NB4 (cell line): ENCODE measurements at places on chromosomes 4 and X.

DNA sequence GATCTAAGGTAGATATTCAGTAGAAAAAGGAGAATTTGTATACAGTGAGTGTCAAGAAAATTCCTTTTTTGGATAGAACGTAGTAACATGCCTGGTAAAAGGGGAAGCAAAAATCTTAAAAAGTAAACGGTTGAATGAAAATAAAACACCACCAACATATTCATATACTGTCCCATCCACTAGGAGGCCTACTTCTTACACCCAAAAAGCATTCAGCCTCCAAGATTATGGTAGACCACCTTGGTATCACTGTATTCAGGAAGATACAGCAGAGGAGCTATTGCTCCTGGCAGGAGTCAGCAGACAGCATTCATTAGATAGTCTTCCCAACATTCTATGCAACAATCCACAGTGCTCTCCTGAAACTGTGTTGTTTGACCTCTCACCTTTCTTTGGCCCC lies 274.6 kb upstream of the MAGEB2 start:
- DNase-seq = no peak

DNA sequence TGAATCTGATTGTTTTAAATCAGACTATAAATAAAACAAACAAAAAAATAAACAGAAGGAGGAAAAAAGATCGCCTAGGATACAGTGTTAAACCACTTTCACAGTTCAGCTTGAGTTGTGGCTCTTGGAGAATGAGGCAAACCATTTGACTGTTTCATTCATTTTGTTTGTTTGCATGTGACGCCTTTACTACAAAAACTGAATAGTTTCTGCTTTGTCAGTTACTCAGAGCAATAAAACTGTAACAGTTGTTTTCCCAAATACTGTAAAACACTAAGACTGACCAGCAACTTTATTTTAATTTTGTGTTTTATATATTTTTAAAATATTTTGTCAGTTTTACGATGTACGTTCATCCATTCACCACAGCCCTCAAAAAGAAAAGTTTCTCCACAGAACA lies 214.5 kb downstream of the FBXW7 start:
- no peak for DNase-seq

GRCh38 chrX:136203438-136203837 lies 47.8 kb downstream of the MAP7D3 start:
- DNase-seq = no peak

DNA sequence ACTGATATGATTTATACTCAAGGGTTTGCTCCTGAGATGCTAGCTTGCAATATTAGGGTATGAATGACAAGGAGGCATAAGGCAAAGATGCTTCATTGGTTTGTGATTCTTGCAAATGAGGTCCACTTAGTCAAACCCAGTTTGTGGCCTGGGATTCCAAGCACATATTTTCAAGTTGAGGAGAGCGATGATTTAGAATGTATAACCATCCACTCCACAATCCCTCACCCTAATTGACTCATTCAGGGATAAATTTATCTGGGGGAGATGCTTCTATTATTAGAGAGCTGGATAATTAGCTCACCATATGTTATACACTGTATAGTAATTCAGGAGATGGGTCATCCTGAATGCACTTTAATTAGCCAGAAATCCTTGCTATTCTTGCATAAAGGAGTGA lies 118.3 kb upstream of the PUDP start:
- no peak for DNase-seq

DNA sequence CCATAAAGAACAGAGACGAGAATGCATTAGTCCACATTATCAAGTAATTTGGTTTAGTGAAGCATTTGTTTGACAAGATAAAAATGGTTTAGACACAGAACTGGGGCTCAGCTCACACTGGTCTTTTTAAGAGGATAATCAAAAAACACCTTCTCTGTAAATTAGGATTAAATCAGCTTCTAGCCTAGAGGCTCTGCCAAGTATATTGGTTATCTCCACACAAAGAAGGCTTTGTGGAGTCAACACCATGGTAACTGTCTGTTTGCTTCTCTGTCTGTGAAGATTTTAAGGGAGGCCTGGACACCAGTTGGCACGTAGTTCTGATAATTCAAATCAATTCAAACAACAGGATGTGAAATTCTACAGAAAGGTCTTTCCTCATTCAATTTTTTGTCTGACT lies 687.0 kb downstream of the DMD start:
- DNase-seq = no peak

- no peak for DNase-seq
Observed at GRCh38 chr4:55143858-55144257, 18.5 kb upstream of the KDR start.

DNA sequence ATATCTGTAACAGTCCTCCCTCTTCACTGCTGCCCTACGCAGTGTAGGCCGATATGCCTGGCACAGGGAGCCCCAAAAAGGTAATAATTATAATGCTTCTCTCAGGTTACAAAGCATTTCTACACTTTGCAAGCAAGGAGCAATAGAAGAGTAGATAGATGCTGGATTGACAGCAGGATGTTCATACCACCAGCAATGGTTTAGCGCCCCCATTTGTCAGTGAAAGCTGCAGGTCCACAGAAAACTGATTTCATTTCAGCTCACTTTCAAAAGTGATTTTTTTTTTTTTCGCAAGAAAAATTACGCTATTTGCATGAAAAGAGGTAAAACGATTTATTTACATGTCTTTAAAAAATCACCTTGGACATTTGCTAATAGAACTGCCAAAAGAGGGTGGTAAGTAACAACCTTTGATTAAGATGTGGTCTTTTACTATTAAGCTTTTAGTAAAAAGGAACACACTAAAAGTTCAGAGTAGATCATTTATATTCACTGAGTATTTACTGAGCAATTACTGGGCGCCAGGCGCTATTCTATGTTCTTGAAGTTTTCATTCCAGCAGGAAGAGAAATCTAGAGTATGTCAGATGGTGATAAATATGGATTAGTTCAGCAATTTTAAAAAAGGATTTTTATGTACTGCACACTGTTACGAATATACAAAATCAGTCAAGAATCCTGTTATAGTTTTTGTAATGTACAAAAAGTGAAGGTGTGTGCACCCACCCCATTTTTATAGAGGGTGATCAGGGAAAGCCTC lies 34.4 kb downstream of the HPF1 start:
- peak; percentile 16 for DNase-seq

DNA sequence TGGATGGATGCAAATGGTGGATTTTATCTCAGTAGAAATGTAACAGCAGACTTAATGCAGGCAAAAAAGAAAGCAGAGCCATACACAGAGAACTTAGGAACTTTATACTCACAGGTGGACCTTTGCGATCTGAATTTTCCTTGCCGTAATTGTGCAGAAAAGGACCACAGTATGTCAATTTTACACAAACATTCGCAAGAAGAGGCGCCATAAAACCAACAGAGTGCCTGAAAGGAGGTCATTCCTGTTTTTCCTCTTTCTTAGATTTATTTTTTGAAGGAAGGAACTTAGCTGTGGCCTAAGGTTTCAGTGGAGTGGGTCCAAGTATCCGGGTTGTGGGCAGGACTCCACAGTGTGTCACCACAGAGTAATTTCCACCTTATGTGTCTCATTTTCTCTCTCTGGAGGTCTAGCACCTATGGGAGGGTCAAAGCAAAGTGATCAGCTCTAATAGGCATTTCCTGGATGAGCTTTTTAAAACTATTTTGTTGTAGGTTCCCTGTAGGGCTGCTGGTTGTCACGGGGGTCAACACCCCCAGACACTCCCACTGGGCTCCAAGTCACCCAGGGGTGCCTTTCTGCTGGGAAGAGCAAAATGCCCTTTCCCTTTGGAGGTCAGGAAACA lies 24.7 kb upstream of the PBDC1 start:
- DNase-seq = peak; percentile 32

DNA sequence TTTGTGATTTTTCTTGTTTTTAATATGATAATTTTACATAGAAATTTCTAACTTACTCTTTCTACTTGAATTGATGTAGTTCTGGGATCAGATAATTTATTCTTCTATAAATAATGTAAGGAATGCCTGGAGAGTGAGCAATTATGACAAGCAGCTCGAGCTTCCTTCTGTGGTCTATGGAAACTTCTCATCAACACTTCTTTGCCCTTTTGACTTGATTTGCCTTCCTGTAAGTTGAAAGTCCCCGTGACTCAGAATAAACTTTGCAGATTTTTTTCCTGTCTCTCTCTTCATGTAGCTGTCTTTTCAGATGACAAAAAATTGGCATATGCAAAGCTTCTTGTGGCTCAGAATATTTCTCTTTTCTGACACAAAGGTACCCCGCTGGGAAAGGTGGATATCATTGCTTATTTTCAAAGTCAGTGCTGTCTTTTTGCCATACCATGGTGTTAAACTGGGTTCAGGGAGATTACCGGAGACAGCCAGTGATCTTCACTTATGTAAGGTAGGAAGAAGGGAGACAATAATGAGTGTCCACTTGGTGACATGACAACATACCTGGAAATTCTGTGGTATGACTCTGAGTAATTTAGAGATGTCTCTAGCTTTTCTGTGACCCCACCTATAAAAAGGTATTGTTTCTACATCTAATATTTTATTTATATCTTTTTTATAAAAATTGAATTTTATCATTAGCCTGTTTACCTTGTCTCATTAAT lies 278.6 kb upstream of the GNPDA2 start:
- no peak for DNase-seq

DNA sequence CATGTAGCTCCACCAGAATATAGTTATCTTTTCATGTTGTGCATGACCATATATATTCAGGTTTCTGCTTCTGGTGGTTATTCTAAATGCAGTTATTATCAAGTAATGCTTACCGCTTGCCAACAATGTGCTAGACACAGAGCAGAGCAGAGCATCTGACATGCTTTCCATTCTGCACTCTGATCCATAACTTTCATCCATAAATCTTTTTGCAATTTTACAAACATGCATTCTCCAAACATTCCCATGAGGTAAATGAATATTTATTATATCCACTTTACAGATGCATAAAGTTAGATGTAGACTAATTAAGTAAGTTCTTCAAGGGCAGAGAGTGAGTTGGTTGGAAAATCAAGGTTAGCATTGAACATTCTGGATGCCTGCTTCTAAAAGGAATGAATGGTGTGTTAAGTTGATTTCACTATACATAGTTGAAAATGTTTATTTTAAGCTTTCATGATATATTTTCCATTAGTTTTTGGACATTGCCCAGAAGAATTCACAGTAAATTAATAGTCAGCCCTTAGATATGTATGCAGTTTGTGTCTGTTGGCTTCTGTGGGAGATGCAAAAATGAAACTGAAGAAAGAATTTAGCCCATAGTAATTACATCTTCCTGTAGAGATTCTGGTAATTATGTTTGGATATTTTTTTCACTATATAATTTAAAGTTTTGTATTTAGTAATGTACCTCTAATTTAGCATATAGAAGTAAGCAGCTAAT lies 867.8 kb downstream of the CCSER1 start:
- DNase-seq = no peak

DNA sequence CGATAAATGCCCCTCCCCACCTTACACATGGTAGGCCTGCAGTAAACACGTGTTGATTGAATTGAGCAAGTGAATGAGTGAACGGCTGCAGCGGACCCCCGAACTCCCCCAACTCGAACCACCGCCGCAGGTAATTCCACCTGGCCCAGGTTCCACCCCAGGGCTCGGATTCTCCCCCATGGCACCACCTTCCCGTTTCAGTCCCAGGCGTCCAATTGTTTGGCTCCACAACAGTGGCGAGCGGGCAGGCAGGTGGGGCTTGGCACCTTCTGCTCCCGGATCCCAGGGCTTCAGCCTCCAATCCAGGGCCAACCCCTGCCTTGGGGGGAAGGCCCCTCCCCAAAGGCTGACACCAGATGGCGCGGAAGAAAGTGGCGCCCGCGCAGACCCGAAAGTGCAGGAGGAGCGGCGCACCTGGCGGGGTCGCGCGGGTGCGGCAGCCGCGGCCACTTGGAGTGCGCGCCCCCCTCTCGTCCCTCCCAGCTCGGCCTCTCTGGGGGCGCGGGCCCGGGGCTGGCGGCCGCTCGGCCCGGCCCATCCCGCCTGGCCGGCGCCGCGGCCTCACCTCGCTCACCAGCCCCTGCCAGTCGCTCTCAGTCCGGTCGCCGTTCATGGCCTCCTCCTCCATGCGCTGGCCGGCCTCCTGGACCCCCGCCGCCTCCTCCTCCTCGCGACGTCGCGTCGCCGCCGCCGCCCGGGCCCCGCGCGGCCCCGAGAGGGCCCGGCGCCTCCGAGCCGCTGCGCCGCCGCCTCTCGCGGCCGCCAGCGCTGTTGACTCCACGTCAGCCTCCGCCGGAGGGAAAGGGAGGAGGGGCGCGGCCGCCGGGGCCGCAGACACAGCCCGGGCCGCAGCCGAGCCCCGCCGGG lies at the start of gene CCDC149:
TSS of gene CCDC149 (minus strand) at position 791 of the 867 bp plus-strand sequence. CDS start at position 613, 178 bp downstream.
- no peak for DNase-seq

GRCh38 chrX:38166478-38167083 lies 54.1 kb downstream of the SRPX start:
- peak; percentile 39 for DNase-seq

GRCh38 chr4:181301735-181302710 lies 941.2 kb upstream of the TENM3 start:
- DNase-seq = peak; percentile 54

- no peak for DNase-seq
Observed at GRCh38 chr4:7333024-7333780, 101.5 kb downstream of the PSAPL1 start.

- DNase-seq = peak; percentile 14
Observed at GRCh38 chrX:38268011-38268410, 47.3 kb upstream of the SRPX start.

DNA sequence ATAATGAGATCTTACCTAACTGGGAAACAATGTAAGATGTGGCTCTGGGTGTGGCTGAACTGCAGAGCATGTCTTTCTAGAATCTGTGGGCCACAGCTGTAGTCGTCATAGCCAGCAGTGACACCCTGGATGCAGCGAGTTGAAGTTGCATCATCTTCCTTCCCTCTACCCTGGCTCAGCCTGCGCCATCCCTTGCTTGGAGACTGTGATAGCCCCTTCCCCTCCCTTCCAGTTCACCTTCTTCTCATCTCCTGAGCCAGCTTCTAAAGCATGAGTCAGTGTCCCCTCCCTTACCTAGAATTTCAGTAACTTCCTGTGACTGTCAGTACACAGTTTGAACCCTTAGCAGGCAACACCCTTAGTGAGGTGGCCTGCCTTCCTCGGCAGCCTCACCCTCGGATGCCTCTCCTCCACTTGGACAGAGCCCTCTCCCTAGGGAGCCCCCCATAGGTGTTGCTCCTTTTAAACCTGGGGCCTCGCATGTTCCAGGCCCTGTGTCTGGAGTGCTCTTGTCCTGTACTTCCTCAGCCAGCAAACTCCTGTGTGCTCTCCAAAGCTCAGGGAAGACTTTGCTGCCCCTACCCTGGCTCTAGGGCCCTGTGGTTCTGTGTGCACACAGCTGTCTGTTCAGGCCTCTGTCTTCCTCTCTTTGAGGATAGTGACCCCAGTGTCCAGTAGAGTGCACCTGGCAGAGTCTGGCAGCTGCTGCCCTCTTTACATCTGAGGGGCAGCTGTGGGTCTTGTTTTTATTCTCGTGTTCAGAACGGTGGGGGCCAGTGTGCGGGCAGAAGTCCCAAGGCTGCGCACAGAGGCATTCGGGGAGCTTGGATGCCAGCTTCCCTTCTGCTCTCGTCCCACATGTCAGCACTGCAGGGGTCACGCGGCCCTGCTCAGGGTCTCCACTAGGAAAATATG lies 43.7 kb upstream of the TADA2B start:
- peak; percentile 64 for DNase-seq

DNA sequence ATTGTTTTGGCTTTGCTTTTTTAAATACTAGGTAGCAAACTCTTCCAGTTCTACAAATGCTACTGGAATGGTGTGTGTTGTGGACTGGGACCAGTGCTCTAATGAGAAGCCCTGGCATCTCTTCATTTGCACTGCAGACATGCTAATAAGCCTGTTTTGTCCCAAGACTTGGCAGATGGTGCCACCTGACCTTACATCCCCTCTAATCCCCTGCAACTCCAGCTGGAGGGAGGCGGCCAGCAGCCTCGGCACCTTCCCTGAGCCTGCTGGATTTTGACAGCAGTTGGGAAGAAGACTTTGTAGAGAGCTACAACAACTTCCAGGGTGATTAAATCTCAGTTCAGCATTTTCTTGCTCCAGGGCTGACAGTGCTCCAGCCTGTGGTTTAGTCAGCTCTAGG lies 200.0 kb downstream of the DCLK2 start:
- DNase-seq = no peak
